Activated CD4-positive, alpha-beta T cell treated with anti-CD3 and anti-CD28 coated beads, Interleukin-2, Interleukin-4, amounts not matched to agents 100 ng/mL and 50 ng/mL, durations not matched to agents 16 hours and 8 hours (primary cell): ENCODE measurements at places on chromosomes 7 and 10.

DNA sequence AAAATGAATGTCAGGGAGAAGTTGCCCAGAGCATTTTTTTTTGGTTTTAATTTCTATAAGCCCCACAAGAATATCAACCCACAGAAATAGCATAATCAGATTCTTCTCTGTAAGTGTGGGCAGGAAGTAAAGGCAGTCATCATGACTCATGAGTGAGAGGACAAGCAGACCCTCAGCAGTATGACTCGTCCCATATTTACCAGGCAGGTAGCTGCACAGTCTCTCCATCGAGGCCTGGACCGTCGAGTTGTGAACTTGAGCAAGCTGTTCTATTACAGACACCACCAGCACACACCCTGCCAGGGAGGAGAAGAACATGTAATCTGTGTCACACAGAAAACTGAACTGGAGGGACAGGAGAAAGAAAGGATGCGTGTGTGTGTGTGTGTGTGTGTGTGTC, 37.8 kb downstream of the AOAH start:
- peak; percentile 80 for DNase-seq

- DNase-seq, result no peak
These were observed 1.3 kb downstream of the INPP5A start for GRCh38 chr10:132538790-132539421.

- DNase-seq, result no peak
These were observed 199.7 kb upstream of the FRMD4A start for GRCh38 chr10:14530465-14530864.

GRCh38 chr7:88328787-88329186, 22.1 kb upstream of the STEAP4 start:
- DNase-seq, result no peak

DNA sequence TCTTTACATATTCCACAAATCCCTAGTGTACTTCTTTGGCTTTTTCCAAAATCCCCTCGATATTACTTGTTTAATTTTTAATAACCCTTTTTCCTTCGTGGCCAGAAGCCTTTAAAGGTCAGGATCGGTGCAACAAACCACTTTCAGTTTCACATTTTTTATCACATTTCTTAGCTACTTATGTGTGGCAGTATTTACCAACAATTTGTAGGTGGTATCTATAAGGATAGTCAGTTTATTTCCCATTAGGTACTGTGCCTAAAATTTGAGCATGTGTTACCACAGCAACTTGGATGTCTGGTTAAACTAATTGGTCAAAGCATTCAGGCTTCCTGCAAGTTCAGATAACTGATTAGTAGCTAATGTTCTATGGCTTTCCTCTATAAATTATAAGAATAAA, 104.9 kb downstream of the CDK14 start:
- no peak for DNase-seq

DNA sequence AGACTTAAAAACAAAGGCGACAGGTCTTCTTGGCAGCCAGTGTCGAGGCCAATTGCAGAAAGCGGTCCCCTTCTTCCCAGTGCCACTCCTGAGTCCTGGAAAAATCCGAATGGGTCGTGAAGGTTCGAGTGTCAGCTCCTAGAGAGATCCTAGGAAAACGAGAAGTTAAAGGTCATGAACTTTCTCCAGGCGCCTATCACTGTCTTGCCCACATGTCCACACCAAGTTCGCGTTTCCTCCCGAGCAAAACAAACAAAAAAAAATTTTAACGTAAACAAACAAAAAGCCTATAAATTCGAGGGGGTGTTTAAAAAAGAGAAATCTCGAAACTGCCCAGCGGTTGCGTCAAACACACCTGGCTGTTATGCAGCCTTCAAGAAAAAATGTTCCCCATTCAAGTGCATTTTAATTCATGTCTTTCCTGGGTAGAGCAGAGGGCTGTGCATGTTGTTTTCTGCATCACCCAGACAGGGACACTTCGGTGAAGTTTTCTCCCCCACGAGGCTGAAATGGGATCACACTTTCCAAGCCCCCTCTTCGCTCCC, 1.5 kb downstream of the ARHGAP21 start:
- DNase-seq, result no peak

DNA sequence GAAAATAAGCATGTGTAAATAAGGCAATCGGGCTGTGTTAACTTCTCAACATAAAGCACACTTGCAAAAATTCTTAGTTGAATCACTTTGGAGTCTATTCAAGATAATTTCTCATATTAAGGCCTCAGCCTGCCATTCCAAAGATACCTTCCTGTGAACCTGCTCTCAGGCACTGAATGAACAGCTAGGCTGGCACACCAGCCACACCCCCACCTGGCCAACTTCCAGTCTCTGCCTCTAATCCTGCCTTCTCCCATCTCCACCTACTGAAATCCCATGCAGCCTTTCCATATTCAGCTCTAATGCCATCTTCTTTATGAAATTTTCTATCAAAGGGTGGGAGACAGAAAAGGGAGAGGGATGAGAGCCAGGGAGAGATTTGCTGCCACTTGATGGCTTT, 17.1 kb upstream of the MACROH2A2 start:
- DNase-seq, result no peak

GRCh38 chr7:29197916-29198315, 3.3 kb downstream of the CHN2 start:
- no peak for DNase-seq

DNA sequence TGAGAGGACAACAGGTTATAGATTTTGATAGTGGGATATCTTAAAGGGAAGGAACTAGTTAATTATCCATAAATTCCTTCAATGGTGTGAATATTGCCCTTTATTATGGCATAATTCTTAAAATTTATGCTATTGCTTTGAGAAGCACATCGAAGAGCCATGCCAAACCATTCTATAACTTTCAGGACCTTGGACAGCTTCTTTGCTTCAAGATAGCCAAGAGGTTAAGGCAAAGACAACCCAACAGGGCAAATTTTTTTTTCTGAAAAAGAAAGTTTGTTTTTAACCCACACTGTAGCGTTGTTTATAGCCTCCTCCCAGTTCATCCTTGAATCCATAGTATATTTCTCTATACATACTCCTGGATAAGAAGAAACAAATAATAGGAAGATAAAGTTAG, 103.2 kb downstream of the NRG3 start:
- DNase-seq, result no peak

DNA sequence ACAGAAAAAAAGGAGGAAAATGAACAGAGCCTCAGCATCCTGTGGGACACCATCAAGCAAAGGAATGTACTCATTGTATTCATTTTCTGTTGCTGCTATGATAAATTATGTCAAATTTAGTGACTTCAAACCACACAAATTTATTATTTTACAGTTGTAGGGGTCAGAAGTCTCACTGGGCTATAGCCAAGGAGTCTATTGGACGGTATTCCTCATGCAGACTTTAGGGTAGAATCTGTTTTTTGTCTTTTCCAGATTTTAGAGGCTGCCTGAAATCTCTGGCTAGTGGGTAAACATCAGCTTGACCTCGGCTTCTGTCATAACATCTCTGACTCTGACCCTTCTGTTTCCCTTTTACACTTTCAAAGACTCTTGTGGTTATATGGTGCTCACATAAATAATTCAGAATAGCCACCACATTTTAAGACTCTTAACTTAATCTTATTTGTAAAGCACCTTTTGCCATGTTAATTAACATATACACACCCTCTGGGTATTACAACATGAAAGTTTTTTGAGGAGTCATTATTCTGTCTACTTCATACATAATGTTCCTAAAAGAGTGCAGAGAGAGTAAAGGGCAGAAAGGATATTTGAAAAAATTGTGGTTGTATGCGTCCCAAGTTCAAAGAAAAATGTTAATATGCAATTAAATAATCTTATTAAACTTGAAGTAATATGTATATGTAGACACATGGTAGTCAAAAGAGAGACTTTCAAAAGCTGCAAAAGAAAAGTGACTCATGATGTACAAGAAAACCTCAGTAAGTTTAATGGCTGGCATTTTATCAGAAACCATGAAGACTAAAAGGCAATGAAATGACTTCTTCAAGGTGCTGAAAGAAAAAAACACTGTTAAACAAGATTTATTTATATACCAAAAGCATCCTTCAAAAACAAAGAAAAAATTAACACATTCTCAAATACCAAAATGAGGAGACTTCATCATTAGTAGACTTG, 70.8 kb upstream of the MEOX2 start:
- no peak for DNase-seq

- DNase-seq, result peak; percentile 40
These were observed 2.9 kb upstream of the MTPN start for GRCh38 chr7:135980012-135980551.
